ENCODE measurements at places on chromosomes 7 and 10. TPM values are rescaled to one million over a fixed set of nuclear protein-coding genes. Genes with fewer than 3 reads are reported as not detected.

Gene TAS2R5
- total RNA-seq, result 0.62 TPM

Gene ADGRA1
- total RNA-seq, result not detected

Gene PRR15
- not detected for total RNA-seq

Gene GDF2
- total RNA-seq, result not detected

Gene LRRC4
- total RNA-seq, result 0.16 TPM

Gene EVX1
- not detected for total RNA-seq
